ENCODE measurements at places on chromosomes 11 and 22.

GRCh38 chr11:46361283-46362155 lies 14.3 kb downstream of the DGKZ start:
- no peak for DNase-seq

- DNase-seq: no peak
Measured at GRCh38 chr11:59114344-59114743, 7.3 kb downstream of the FAM111B start.

DNA sequence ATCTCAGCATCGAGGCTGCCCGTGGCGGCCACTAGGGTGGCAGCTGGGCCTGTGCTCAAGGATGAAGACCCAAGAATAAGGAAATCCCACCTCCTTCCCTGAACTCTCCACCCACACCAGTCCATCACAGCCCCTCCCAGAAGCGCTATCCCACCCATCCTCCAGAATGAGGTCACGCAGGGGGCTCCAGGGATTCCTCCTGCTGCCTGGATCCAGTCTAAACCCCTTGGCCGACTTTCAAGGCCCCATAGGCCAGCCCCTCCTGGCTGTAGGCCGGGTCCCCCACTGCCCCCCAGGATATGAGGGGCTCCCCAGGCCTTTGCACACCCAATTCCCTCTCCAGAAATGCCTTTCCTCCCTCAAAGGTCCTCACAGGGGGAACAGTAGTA lies 19.0 kb upstream of the SCGB1A1 start:
- DNase-seq: no peak

- DNase-seq: no peak
Measured at GRCh38 chr11:35173011-35173511, 34.1 kb downstream of the CD44 start.

DNA sequence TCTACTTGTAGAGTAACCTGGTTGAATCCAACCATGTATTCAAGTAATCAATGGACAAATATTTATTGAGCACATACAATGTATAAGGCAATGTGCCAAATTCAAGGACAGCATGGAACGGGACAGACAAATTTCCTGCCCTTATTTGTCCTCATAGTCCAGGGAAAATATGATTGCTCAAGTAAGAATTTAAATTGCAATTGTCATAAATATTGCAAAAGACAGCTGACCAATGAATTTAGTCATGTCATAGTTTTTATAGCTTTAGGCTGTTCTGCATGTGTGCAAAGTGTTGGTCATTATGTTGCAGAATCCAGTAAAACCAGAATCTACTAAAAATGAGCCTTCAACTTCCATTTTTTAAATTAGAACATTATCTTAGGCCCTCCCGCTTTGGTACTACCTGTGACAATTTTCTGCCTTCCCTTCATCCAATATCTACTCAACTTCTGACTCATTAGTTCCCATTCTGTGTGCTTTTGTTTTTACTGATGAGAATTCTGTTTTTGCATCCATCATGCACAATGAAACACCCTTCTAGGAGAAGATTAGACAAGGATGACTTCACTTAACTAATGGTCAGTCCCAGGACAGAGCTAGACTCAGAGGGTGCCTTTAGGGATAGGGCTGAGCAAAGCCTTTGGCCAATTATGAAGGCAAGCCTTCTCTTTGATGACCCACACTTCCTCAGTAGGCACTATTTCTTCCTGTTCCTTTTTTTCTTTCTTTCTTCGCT lies 45.8 kb upstream of the FIBIN start:
- no peak for DNase-seq

GRCh38 chr22:30041475-30041874 lies 38.8 kb upstream of the HORMAD2 start:
- no peak for DNase-seq

GRCh38 chr11:103936059-103936458 lies 100.4 kb upstream of the DDI1 start:
- DNase-seq: no peak

DNA sequence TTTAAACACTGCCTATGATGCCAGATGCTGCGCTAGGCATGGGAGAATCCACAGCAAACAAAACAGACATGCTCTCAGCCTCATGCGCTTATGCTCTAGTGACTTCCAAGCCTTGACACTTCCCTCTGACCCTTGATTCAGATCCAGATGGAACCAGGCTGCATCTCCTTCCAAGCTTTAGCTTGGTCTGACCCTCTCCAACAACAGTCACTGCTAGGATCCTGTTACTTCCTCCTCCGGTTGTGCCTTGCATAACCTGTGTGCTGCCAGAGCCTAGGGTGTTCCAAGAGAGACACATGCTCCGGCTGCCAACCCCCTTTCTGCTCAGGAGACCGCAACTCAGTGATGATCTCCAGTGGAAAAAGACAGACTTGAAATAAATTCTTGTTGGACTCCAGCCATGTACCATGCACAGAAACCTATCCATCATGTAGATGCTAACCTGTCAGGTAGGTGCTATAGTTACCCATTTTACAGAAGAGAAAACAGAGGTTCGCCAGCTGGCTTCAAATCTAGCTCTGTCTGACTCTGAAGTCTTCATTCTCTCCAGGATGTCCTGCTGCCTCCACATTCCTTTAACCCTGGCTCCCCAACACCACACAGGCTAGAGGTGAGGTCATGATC lies 136.3 kb upstream of the TEAD1 start:
- no peak for DNase-seq

DNA sequence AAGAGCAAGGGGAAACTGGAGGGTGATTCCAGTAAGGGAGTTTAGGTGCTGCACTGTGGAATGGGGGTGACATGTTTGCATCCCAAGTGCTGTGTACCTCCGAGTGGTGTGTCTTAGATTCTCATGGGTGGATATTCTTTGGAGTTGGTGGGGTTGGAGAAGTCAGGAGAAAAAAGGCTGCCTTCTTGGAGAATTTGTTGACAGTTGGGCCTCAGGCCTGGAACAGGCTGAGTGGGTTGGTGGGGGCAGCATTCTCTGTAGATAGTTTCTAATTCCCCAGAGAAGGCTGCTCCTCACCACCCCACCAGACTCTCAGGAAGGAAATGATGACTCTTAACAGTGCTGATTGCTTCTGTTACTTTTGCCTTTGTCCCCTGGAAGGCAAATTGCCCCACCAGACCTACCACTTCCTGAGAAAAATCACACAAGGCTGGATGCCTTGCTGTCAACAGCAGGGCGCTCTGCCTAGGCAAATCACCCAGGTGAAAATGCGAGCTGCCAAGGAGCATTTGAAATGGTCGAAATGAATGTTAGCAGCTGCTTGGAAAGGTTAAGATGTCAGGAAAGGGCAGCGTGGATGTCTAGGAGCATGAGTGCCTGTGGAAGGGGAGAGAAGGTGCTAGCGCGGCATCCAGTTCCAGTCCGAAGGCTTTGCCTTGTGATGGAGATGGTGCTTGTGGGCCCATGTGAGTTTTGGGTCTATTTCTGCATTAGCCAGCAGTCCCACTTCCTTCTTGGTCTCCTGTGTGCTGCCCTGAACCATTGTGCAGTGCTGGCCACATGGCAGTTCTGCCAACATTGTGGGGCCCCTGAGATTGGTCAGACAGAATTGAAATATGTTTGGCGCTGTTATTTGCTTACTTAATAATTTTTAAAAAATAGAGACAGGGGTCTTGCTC lies 29.7 kb upstream of the SORL1-AS1 start:
- no peak for DNase-seq

DNA sequence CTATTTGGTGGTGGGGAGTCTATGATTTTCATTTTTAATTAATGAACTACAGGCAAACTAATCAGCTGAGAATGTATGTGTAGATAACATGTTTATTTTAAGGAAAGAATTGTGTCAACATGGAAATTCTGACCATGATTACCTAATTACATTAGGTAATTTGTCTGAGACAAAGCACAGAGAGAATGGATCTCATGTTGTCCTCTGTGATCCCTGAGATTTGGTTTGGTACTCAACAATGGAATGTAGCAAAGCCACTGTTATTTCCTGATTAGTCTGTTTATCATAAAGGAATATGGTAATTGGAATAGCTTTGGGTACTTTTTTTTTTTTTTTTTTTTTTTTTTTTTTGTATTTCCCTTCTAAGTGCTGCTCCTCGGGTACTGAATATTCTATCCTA lies 718.8 kb upstream of the ARHGAP42 start:
- DNase-seq: no peak

- DNase-seq: no peak
Measured at GRCh38 chr11:111814557-111815320, 48.5 kb upstream of the PPP2R1B start.

GRCh38 chr11:2781408-2782274 lies 81.8 kb upstream of the KCNQ1OT1 start:
- DNase-seq: no peak

GRCh38 chr22:45932071-45932470 lies 44.9 kb downstream of the WNT7B start:
- no peak for DNase-seq

- DNase-seq: no peak
Measured at GRCh38 chr11:111833524-111833923, 37.9 kb downstream of the ALG9 start.

GRCh38 chr22:50606165-50606945 lies 5.8 kb downstream of the MAPK8IP2 start:
- no peak for DNase-seq

GRCh38 chr11:17724020-17724908 lies 4.9 kb downstream of the MYOD1 start:
- DNase-seq: no peak

GRCh38 chr11:91373497-91373896 lies 851.1 kb upstream of the FAT3 start:
- no peak for DNase-seq

- no peak for DNase-seq
Measured at GRCh38 chr11:45500451-45500850, 165.0 kb downstream of the CHST1 start.

DNA sequence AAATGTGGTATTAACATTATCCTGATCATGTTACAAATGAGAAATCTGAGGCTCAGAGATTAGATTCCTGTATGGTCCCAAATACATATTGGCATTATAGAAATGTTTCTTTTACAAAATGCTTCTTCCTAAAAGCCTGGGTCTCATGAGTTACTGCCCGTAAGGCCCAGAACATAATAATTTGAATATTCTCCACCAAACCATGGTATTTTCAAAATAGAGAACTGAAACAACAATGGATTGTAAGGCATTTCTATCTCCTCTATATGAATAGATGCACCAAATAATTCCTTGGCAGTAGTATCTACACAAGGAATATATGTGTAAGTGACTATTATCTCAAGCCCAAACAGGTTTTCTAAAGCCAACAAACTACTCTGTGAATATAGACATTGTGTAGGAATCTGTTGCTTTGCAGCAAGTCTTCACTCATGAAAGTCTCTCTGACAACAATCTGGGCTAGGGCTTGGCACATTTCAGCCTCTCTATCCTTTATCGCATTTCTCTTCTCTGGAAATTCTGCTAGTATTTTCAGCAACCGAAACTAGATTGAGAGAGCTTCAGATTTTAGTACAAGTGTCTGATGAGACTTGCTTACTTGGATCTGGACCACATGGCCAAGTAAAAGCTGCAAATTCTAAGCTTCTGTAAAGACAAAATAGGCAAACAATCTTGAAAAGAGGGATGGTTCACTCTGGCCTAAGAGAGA lies 112.8 kb upstream of the ARHGAP20 start:
- DNase-seq: no peak

DNA sequence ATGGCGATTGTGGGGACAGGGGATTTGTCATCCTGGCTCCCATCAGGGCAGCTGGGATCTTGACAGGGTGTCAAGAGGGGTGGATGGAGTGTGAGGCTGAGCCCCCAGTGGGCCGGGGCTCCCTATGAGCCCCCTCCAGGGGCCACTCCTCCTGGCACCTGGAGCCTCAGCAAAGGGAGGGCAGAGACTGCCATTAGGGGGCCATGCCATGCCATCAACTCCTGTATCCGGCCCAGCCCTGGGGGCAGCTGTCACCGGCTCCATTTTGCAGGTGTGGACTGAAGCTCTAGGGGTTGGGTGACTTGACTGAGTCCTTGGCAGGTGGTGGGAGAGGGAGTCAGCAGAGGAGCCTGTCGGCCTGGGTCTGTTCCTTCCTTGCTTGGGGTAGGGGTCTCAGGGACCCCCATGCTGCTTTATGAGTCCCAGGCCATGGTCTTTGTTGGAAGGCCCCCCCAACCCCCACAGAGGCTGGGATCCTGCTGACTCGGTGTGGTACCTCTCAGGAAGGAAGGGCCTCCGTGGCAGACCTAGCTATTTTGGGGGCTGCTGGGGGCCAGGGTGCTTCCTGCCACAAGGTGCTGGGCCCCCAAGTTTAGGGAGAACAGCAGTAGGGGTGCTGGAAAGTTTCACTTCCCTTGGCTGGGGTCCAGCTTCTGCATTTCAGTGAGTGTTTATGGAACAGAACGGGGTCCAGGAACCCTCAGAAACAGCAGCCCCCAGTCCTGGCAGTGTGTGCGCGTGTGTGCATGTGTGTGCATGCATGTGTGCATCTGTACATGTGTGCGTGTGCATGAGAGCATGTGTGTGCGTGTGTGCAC lies 1.5 kb downstream of the ACY3 start:
- DNase-seq: no peak

DNA sequence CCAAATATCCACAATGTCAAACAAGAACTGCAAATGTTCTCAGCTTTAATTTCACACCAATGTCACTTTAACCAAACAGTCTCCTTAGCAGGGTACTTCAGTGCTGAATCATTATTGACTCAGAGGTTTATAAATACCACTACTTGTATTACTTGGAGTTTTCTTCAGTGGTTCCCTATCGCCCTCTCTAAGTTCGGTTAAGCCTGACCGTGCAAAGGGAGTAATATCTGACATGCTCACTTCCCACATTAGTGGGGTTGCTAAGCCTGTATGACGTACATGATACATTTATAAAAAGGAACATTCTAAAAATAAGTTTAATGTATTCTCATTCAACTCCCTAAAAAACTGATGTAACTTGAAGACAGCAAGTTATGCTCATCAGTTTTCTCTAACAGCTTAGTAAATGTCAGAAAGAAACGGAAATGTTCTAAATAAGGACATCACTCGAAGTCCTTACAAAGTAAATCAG lies 93.1 kb upstream of the ZC3H12C start:
- DNase-seq: peak; percentile 78

DNA sequence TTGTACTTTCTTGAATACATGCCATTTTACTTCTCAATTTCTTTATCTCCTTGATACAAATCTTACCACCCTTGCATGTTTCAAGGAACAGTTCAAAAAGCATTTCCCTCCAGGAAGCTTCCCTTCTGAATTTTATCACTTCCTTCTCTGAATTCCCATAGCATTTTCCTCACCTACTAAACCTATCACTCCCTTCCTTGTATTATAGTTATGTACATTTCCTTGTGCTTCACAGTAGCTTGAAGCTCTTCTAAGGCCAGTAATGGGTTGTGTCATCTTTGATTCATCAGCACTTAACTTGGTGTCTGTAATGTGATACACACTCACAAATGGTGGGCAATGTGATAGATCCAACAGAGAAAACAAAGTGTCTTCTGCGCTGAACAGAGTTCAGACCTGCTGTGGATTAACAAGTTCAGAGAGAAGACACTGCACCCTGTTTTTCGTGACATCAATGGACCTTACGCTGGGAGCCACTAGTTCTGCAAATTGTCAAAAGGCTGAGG lies 127.5 kb downstream of the CCDC81 start:
- DNase-seq: no peak

Measured in ACHN (cell line).